ENCODE measurements at places on chromosomes 5 and 9.

DNA sequence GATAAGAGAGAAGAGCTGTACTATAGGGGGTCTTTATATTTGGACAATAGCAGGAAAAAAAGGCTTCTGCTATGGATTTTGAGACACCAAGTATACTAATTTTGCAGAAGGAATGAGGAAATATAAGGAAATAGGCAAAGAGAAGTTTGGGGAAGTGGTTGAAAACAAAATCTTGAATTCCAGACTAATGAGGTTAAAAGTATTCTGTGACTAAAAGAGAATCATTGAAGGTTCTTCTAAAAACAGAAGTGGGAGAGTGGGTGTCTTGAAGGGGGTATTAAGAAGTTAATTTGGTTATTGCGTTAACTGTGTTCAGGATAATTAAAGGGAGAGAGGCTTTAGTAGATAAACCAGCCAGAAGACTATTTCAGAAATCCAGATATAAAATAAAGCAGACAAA is 148.7 kb downstream of the RFK start:
- no peak for DNase-seq

DNA sequence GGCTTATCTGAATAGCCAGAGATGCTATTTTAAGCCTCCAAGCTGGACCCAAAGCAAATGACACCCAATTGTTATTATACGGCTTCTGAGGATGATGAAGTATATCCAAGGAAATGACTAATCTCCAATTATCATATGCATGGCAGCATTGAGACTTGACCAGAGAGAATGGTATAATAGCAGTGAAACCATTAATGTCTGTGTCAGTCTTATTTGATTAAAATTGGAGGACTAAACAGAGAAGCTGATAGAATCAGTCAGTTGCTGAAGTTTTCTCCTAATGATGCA is 200.5 kb downstream of the EFNA5 start:
- no peak for DNase-seq

GRCh38 chr5:30387974-30388632 is 805.4 kb upstream of the CDH6 start:
- DNase-seq: no peak

- DNase-seq: no peak
Measured at GRCh38 chr9:133680976-133681657, 45.0 kb downstream of the DBH start.

DNA sequence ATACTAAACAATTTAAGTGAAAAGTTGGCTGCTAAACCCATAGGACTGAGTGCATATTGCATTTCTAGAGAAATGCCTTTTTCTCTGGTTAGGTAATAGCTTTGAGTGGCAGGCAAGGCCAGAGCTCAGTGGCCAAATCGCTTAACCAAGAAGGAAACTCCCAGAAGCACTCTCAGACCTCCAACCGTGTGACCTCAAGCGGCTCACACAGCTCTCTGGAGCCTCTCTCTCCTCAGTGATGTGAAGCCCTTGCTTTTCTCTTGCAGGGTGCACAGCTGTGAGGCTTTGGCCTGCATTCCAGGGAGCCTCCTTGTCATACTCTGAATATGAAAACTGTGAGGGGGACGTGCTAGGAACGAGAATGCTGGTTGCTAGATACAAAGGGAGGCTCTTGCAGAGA is 106.7 kb downstream of the INSYN2B start:
- DNase-seq: no peak

- DNase-seq: no peak
Measured at GRCh38 chr9:133130685-133131244, 9.7 kb upstream of the RALGDS start.

- no peak for DNase-seq
Measured at GRCh38 chr5:66351813-66352212, 207.7 kb downstream of the SREK1 start.

DNA sequence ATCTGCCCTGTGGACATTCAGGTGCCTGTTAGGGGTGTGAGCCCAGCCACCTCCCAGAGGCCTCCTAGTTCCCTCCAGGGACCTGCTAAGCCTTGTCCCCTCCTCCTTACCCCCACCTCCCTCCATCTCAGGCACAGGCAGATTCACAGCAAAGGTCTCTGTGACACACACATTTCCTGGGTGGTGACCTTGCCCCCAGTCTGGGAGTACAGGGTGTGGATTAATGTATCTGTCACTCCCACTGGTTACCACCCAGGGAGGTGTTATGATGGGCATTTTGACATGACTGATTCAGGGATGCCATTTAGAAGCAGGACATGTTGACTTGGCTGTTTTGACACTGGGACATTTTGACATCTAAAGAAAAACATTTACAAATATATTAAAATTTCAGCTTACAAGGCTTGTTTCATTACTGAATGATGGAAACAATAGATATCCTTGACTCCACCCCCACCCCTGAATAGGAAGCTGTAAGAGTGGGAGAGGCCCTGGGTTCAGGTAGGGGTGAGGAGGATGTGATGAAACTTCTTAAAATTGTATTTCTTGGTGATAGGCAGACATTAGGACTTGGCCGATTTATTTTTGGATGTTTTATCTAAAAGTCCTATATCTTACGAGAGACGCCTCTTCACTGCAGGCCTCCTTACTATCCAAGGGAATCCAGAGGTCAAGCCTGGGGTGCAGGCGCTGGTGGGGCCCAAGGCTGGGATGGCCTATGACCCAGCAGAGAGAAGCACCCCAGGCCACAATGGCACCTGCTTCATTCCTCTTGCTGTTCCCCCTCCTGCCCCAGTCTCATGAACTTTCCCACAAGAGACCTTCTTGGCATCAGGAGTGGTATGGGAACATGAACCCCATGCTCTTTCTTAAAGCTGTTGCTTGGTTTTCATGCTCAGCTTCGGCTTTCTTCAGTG is 101.9 kb downstream of the MACROH2A1 start:
- no peak for DNase-seq

- DNase-seq: no peak
Measured at GRCh38 chr5:154377754-154378533, 67.9 kb upstream of the SAP30L start.

- no peak for DNase-seq
Measured at GRCh38 chr9:124797343-124798103, 20.6 kb downstream of the OLFML2A start.

DNA sequence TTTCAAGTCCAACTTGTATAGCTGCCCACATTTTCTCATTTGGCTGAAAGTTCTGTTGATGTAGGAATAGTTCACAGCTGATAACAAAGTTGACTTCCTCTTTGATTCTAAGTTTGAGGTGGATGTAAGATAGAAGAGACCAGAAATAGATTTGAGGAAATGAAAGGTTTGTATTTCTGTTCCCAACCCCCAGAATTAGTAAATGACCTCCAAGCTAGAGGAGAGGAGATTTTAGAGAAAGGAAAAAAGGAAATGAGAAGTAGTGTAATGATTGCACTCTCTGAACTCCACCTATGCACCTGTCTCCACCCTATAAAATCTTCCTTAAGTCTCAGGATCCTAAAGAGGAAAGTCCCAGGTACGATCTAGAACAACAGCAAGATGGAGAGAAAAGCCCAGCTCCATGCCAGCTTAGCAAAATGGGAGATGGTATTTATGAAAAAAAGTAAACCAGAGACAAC is 130.4 kb upstream of the POC5 start:
- no peak for DNase-seq

- no peak for DNase-seq
Measured at GRCh38 chr5:43320846-43321245, 7.6 kb upstream of the HMGCS1 start.

DNA sequence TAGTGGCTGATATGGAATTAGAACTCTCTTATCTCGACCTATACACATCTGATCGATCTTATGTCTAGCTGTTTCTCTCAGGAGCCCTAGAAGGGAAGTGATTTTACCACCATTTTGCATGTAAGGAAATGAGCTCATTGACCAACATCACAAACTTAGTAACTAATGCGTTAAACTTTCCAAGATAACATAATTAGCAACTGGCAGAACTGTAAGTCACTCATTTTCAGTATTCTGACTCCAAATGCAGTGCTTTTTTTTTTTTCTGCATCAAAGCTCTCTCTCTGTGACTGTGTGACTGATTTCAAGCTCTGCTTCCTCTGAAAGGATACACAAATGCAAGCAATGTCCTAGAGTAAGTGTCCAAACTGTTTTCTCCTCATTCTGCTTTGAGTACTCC is 68.1 kb upstream of the FBXL7 start:
- DNase-seq: no peak

DNA sequence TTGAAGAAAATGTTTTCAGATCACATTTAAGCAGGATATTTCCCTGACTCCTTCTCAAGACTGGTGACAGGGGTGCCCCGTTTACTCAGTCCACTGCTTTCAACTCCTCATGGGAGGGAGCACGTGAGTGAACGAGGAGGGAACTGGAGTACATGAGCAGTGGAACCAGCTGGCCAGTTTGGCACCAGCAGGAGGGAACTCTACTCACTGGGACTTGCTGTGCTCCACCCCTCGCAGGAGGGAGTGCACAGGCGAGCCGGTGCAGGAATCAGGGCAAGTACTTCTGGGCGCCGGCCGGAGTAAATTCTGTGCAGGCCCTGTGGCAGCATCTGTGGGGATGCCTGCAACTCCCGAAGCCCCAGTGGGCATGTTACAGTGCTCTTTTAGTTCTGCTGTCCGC is 1941.1 kb upstream of the C9orf72 start:
- DNase-seq: no peak

DNA sequence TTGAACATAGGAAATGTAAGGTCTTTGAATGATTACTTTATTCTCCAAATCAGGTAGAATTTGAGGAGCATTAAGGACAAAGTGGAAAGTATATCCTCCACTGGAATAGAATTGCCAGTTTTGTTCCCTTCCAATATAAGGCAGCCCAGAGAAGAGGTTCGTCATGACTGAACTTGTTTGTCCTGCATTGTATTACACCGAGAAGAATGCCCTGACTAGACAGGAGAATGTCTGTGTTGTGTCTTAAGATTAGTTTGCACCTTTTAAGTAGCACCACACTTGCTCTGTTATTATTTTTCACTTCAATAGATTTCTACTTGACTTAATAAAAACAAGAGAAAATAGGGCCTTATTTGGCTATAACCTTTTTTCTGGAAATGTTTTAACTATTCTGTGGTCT is 586.2 kb upstream of the PTGER4 start:
- no peak for DNase-seq

DNA sequence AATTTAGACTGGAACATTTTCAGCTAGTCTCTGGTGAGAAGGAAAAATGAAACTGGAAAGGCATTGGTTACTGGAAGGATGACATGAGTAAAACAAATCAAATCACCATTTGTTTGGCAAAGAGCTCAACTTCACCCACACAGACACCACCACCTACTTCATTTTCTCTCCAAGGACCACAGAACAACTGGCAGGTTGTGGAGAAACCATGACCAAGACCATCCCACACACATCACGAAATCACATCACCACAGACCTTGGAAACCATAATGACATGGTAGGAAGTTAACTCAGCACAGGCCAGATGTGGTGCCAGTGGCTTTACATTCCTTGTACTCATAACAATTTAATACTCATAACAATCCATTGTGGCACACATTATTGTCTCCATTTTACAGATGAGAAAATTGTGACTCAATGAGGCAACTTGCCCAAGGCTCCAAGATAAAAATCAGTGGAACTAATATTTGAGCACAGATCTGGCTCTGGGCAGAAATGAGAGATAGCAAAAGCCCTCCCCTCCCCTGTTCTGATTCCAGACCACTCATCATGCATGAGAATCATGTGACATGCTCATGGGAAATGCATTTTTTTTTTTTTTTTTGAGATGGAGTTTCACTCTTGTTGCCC is 7.5 kb downstream of the OR1K1 start:
- DNase-seq: peak; percentile 61

- no peak for DNase-seq
Measured at GRCh38 chr5:168234133-168234532, 57.3 kb upstream of the WWC1 start.

- no peak for DNase-seq
Measured at GRCh38 chr5:100852988-100853449, 50.1 kb downstream of the ST8SIA4 start.
